ENCODE measurements at places on chromosomes 3 and 15. TPM values are rescaled to one million over a fixed set of nuclear protein-coding genes. Genes with fewer than 3 reads are reported as not detected.

GRCh38 chr3:107938143-107938542, 152.7 kb downstream of the CD47 start:
- peak; percentile 23 for DNase-seq
- H3K4me3 ChIP-seq, result no peak overlapping the region
- no peak overlapping the region for H3K27ac ChIP-seq

- no peak overlapping the region for H3K4me3 ChIP-seq
- H3K27ac ChIP-seq, result no peak overlapping the region
- H3K4me1 ChIP-seq, result peaks cover 7% of the 10 kb centered on the region
Observed at GRCh38 chr3:147411815-147412241, 2.7 kb downstream of the ZIC1 start.

DNA sequence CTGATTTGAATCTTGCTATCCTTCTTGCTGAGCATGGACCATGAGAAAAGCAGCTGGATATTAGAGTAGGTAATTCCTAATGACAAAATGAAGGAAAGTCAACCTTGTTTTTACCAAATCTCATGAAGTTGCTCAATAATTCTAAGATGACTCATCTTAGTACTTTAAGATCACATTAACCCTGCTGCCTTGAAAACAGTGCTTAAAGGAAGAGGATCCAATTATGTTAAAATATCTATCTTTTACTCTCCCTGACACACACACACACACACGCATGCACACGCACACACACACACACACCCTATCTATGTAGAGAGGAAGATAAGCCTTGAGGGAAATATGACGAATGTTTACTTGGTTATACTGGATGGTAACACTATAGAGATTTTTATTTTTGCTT, 16.0 kb upstream of the MYO1E start:
- no peak overlapping the region for H3K4me3 ChIP-seq
- no peak overlapping the region for H3K27ac ChIP-seq
- H3K27me3 ChIP-seq, result no peaks in the 10 kb centered on the region
- no peaks in the 10 kb centered on the region for H3K4me1 ChIP-seq

GRCh38 chr15:78830514-78831228, 19.4 kb upstream of the ADAMTS7 start:
- peak overlapping the region; percentile 32 for H3K4me3 ChIP-seq
- H3K4me1 ChIP-seq, result no peaks in the 10 kb centered on the region
- H3K27ac ChIP-seq, result no peak overlapping the region
- no peak for DNase-seq
- no peaks in the 10 kb centered on the region for H3K36me3 ChIP-seq
- no peaks in the 10 kb centered on the region for H3K27me3 ChIP-seq

GRCh38 chr15:42593143-42593542, 17.7 kb downstream of the STARD9 start:
- no peaks in the 10 kb centered on the region for H3K27me3 ChIP-seq
- no peak for DNase-seq
- no peaks in the 10 kb centered on the region for H3K4me1 ChIP-seq
- H3K27ac ChIP-seq, result no peak overlapping the region

DNA sequence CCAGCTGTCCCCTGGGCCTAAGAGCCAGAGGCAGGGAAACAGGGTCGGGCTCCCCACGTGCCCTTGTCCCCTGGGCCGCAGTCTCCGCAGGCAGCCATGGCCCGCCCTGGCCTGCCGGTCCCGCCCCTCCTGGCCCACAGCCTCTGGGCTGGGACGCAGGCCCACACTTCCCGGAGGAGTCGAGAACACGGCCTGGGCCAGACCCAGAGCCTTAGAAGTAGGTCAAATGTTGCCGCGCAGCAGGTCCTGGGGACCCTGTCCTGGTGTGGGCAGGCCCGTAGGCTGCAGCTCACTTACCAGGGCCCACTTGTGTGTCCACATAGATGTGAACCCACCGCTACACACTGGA, 4.3 kb upstream of the MYL3 start:
- DNase-seq, result peak; percentile 6
- no peaks in the 10 kb centered on the region for H3K36me3 ChIP-seq
- no peak overlapping the region for H3K27ac ChIP-seq
- no peaks in the 10 kb centered on the region for H3K27me3 ChIP-seq

DNA sequence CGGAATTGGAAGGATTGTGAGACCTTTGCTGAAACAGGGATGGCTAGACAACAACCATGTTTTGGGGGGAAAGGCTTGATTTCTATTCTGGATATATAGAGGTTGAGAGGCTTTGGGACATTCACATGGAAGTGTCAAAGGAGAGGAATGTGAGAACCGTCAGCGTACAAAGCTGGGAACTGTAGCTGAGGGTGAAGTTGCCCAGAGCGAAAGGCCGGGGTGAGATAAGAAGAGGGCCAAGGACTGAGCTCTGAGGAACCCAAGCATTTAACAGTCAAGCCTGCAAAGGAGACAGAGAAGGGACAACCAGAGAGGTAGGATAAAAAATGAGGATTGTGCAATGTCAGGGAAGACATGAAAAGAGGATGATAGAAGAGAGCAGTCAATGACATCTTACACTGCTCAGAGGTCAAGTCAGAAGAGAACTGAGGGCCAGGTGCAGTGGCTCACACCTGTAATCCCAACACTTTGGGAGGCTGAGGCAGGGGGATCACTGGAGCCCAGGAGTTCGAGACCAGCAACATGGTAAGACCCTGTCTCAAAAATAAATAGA, 41.5 kb upstream of the RAF1 start:
- H3K4me3 ChIP-seq, result no peak overlapping the region
- no peaks in the 10 kb centered on the region for H3K36me3 ChIP-seq
- DNase-seq, result no peak
- no peaks in the 10 kb centered on the region for H3K4me1 ChIP-seq
- no peaks in the 10 kb centered on the region for H3K27me3 ChIP-seq

- H3K4me1 ChIP-seq, result no peaks in the 10 kb centered on the region
- no peaks in the 10 kb centered on the region for H3K27me3 ChIP-seq
- H3K4me3 ChIP-seq, result no peak overlapping the region
- H3K27ac ChIP-seq, result no peak overlapping the region
- H3K36me3 ChIP-seq, result no peaks in the 10 kb centered on the region
Observed at GRCh38 chr3:149336925-149337324, 3.5 kb upstream of the TM4SF18 start.

DNA sequence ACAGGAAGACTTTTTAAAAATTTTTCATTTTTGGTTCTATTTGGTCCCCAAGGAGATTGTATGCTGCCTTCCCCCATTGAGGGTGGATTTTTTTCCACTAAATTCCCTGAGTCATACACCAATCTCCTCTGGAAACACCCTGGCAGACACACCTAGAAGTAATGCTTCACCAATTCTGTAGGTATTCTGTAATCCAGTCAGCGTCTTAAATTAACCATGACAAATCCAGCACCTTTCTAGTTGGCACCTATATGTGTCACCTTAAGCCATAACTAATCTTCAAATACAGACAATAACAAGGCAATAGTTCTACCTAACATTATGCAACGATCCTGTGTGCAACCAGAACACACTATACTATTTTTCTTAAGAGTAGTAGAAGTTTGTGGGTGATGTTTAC, 459.1 kb upstream of the NDN start:
- H3K27ac ChIP-seq, result no peak overlapping the region
- DNase-seq, result no peak
- H3K4me3 ChIP-seq, result no peak overlapping the region
- no peaks in the 10 kb centered on the region for H3K27me3 ChIP-seq
- no peaks in the 10 kb centered on the region for H3K4me1 ChIP-seq
- no peaks in the 10 kb centered on the region for H3K36me3 ChIP-seq

GRCh38 chr3:25460751-25461150, 32.7 kb downstream of the RARB start:
- DNase-seq, result no peak
- no peaks in the 10 kb centered on the region for H3K36me3 ChIP-seq
- H3K27me3 ChIP-seq, result no peaks in the 10 kb centered on the region
- no peaks in the 10 kb centered on the region for H3K4me1 ChIP-seq
- H3K27ac ChIP-seq, result no peak overlapping the region
- H3K4me3 ChIP-seq, result no peak overlapping the region

DNA sequence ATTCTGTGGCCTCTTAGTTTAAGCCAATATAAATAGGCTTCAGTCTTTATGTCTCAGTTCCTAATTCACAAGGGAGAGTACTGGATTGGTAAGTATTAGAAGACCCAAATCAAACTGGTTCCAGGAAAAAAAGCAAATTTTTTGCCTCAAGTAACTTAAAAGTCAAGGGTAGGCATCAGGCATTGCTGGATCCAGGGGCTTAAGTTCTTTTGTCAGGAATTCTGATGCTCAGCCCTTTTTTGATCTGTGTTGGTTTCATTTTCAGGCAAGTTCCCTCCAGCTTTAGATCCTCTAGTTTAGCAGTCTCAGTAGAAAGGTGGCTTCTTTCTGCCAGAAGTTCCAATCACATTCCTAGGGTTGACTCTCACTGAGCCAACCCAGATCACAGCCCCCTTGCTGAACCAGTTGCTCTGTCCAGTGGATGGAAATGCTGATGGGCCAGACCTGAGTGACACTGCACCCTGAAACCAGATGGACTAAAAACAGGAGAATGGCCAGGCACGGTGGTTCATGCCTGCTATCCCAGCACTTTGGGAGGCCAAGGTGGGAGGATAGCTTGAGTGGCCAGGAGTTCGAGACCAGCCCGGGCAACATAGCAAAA, 253.5 kb downstream of the SHQ1 start:
- DNase-seq, result no peak
- no peaks in the 10 kb centered on the region for H3K27me3 ChIP-seq
- no peaks in the 10 kb centered on the region for H3K36me3 ChIP-seq
- no peak overlapping the region for H3K27ac ChIP-seq
- H3K4me3 ChIP-seq, result no peak overlapping the region

DNA sequence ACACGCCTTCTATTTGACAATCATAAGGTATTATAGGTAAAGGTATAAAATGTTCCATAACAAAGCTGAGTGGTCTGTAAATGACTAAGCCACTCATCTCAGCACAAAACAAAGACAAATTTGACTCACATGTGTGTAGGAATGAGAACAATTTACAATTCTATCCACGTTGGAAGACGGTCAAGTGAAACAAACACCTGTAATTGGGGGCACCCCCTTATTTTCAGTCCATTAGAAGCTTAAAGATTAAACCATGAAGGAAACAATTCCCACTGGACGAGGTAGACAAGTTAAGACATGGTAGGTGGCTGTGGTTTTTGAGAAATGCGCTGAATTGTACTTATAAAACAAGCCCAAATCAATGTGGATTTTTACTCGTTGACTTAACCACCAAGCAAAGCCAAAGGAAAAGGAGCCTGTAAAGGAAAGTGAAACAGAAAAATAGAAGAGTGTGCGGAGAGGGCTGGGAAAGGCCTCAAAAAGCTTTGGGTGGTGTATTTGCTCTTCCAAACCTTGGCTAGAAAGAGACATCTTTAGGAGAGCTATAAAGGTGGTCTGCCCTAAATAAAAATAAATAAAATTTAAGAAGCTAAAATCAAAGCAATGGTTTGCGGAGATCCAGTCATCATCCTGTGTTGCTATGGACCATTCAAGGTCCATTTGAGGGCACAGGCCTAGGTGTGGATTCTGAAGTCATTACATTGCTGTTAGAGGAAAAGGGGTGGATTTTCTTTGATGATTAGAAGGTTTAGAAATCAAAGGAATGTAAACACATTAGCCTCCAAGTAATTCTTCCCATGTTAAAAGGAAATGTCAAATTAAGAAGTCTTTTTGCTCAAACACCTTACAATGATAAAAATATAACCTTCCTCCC, 135.0 kb downstream of the TFG start:
- H3K36me3 ChIP-seq, result no peaks in the 10 kb centered on the region
- no peak overlapping the region for H3K27ac ChIP-seq
- no peaks in the 10 kb centered on the region for H3K4me1 ChIP-seq
- DNase-seq, result no peak
- no peak overlapping the region for H3K4me3 ChIP-seq
- H3K27me3 ChIP-seq, result no peaks in the 10 kb centered on the region

GRCh38 chr3:93979850-93980676, at the start of gene ARL13B:
Gene ARL13B (plus strand): TSS chr3:93980155. CDS start chr3:93980424, 269 bp downstream.
- peak within 1 kb of the TSS; percentile 98 for H3K4me3 ChIP-seq
- peak; percentile 97 for DNase-seq
- peaks cover 16% of the 10 kb centered on the region for H3K4me1 ChIP-seq
- no peaks in the 10 kb centered on the region for H3K36me3 ChIP-seq
- H3K27me3 ChIP-seq, result no peaks in the 10 kb centered on the region

GRCh38 chr3:106183762-106184391, 315.1 kb upstream of the CBLB start:
- no peak for DNase-seq
- no peaks in the 10 kb centered on the region for H3K27me3 ChIP-seq
- H3K36me3 ChIP-seq, result no peaks in the 10 kb centered on the region
- H3K4me1 ChIP-seq, result peaks cover 21% of the 10 kb centered on the region
- H3K27ac ChIP-seq, result no peak overlapping the region

GRCh38 chr15:78429477-78429876, 8.5 kb upstream of the IREB2 start:
- DNase-seq, result no peak
- H3K4me3 ChIP-seq, result no peak overlapping the region
- H3K27me3 ChIP-seq, result no peaks in the 10 kb centered on the region
- no peak overlapping the region for H3K27ac ChIP-seq
- peaks cover 17% of the 10 kb centered on the region for H3K4me1 ChIP-seq
- H3K36me3 ChIP-seq, result no peaks in the 10 kb centered on the region

DNA sequence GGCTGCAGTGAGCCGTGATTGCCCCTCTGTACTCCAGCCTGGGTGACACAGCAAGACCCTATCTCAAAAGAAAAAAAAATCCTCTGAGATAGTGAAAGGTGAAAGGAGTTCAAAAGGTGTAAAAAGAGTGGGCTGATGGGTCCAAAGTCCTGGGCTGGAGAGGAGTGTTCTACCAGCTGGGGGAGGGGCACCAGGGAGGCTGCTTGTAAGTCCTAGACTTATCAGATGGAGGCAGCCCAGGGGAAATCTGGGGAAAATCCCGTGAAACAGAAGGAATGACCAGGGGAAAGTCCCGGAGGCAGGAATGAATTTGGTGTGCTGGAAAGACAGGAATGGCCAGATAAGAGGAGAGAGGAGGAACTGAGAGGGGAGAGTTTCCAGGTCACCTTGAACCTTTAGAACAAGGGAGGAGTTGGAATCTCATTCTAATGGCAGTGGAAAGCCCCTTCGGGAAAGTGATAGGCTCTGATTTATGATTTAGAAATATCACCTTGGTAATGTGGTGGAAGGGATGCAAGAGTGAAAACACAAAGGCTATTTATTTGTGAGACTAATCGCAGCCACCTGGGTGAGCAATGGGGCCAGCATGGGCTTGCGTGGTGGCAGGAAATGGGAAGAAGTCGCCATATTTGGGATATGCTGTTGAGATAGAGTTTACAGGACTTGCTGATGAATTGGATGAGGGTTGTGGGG, 23.4 kb upstream of the PPP4R2 start:
- H3K36me3 ChIP-seq, result no peaks in the 10 kb centered on the region
- H3K27me3 ChIP-seq, result no peaks in the 10 kb centered on the region
- no peak overlapping the region for H3K4me3 ChIP-seq
- DNase-seq, result no peak
- peaks cover 5% of the 10 kb centered on the region for H3K4me1 ChIP-seq
- no peak overlapping the region for H3K27ac ChIP-seq

The SLITRK3 gene
- not detected for total RNA-seq

The SERPINI2 gene
- total RNA-seq, result not detected

The PAQR5 gene
- not detected for total RNA-seq

The NDN gene
- not detected for total RNA-seq

The PLSCR4 gene
- not detected for total RNA-seq

The DPPA4 gene
- not detected for total RNA-seq

The PLA2G4E gene
- not detected for total RNA-seq

The FOXB1 gene
- total RNA-seq, result 0.14 TPM

The PLCD1 gene
- 93.9 TPM for total RNA-seq

Measured in CD4-positive, alpha-beta memory T cell (primary cell).